ENCODE measurements at places on chromosomes 6 and 20. TPM values are rescaled to one million over a fixed set of nuclear protein-coding genes. Genes with fewer than 3 reads are reported as not detected.

DNA sequence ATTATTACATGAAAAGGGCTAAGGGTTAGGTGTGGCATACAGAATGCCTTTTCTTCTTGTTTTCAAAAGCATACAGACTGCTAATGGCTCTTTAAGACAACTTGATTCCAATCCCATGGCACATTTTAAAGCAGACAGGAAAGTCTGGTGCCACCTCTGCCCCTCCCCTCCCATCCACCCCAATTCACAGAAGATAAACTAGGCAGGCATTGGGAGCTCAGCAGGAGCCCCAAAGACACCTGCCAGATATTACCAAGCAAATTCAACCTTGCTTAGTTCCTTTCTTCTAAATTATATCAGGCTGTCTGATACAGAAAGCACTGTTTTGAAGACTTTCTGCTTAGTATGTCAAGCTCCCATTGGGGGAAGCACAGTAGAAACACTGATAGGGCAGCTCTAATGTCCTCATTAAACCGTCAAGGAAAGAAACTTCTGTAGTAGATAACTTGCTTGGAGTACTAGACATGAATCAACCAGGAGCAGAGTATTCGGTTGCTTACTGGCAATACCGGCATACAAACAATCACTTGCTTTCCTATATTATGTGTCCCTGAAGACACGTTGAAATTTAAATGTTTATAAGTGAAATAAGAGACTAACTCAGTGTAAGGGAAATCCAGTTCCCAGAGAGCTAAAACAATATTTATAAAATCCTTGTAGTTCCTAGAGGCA, 13.0 kb downstream of the SESN1 start:
- no peak for DNase-seq

GRCh38 chr6:33425668-33426577, 6.1 kb downstream of the SYNGAP1 start:
- peak; percentile 97 for DNase-seq

- DNase-seq, result peak; percentile 18
These were observed at the start of gene MOXD1 for GRCh38 chr6:132400883-132401617. MOXD1 (minus strand) TSS chr6:132401475; CDS start chr6:132401426, 49 bp downstream.

GRCh38 chr6:98980819-98981218, 33.1 kb upstream of the FBXL4 start:
- no peak for DNase-seq

The ADGRB3 gene
- polyA plus RNA-seq, result 1.8 TPM

The ULBP3 gene
- polyA plus RNA-seq, result not detected

The LRRC73 gene
- polyA plus RNA-seq, result 0.09 TPM
